ENCODE measurements at places on chromosomes 7 and 10.

- no peak for DNase-seq
Measured at GRCh38 chr7:129110258-129110981, 34.1 kb upstream of the TSPAN33 start.

DNA sequence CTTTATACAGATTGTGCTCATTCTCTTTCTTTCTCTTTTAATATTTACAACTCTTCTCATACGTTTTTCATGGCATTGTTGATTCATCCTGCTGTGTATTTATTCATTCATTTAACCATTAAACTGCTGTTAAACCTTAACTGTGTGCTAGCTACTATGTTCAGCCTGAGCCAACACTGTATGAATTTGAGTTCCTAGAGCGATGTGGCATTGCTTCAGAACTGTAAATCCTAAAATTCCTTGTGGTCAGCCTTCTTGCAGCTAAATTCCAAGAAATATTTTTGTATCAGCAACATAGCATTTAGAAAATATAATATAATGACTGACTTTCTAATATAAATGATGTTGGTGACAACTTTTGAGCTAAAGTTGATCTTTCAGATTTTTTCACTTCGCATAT is 184.7 kb upstream of the FZD1 start:
- DNase-seq = peak; percentile 71

DNA sequence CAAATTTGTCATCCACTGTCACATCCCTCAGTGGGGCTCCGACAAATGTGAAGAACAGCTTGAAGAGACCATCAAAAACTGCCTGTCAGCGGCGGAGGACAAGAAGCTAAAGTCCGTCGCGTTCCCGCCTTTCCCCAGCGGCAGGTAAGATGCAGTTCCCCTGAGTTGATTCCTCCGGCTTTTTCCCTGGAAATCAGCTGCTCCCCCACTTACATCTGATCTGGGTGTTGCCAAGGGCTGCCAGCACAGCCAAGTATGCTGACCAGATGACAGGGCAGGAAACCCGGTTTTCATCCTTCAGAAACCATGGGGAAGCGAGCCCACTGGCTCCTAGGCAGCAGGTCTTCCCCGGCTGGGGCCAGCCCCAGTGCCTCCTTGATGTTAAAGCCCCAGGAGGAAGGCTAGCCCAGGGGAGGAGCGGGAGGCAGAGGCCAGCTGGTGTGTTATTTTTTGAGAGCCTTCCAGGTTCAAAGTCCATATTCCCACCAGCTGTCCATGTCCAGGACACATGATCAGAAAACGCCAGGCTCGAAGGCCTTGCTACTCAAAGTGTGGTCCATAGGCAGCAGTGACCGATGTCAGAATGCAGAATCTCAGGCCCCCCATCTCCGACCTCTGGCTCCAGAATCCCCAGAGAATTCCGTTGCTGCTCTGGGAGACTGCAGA is 23.4 kb downstream of the AIFM2 start:
- DNase-seq = no peak

GRCh38 chr7:13794581-13794980 is 194.9 kb downstream of the ETV1 start:
- peak; percentile 42 for DNase-seq

GRCh38 chr10:98308669-98309365 is 40.8 kb upstream of the LOXL4 start:
- DNase-seq = no peak

- no peak for DNase-seq
Measured at GRCh38 chr7:129136887-129137642, 7.4 kb upstream of the TSPAN33 start.

- DNase-seq = peak; percentile 48
Measured at GRCh38 chr10:44178856-44179255, 206.0 kb downstream of the CXCL12 start.

- DNase-seq = peak; percentile 52
Measured at GRCh38 chr10:80596391-80597257, 58.9 kb downstream of the SH2D4B start.
